Stomach (tissue), 19 donors: ENCODE measurements at places on chromosomes 7 and 10. TPM values are rescaled to one million over a fixed set of nuclear protein-coding genes. Genes with fewer than 3 reads are reported as not detected.

GRCh38 chr7:146185844-146186243 is 69.2 kb downstream of the CNTNAP2 start:
- H3K27ac ChIP-seq: no peak overlapping the region
- H3K27me3 ChIP-seq: no peaks in the 10 kb centered on the region
- DNase-seq: no peak
- no peaks in the 10 kb centered on the region for H3K4me1 ChIP-seq

GRCh38 chr10:91816981-91817380 is 18.8 kb downstream of the TNKS2 start:
- DNase-seq: no peak
- H3K4me3 ChIP-seq: no peak overlapping the region
- H3K27me3 ChIP-seq: no peaks in the 10 kb centered on the region
- H3K4me1 ChIP-seq: peaks cover 38% of the 10 kb centered on the region
- no peak overlapping the region for H3K27ac ChIP-seq

GRCh38 chr10:126101736-126102135 is 205.4 kb downstream of the FANK1 start:
- no peak overlapping the region for H3K4me3 ChIP-seq

- H3K27ac ChIP-seq: no peak overlapping the region
- no peaks in the 10 kb centered on the region for H3K27me3 ChIP-seq
- H3K4me3 ChIP-seq: no peak overlapping the region
- DNase-seq: no peak
- H3K4me1 ChIP-seq: no peaks in the 10 kb centered on the region
Measured at GRCh38 chr7:154171422-154171821, 119.2 kb downstream of the DPP6 start.

Gene EBF3
- total RNA-seq: not detected
